GF-D8 (cell line): ENCODE measurements at places on chromosomes 16 and 17.

DNA sequence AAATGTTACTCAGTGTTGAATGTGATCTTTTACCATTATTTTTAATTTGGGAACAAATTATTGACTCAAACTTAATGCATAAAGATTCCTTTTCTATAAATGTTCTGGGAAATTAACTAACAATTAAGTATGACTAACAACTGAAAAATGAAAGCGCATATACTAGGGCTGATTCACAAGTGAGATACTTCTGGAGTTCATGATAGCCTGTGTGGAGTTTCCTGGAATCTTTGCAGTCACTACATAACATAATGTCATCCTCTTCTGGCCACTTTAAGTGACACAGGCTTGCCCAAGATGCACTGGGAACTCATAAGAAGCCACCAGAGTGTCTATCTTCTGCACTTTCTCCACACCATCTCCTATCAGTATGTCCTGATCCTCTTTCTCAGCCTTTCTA lies 450.3 kb upstream of the CDH11 start:
- no peak for DNase-seq

DNA sequence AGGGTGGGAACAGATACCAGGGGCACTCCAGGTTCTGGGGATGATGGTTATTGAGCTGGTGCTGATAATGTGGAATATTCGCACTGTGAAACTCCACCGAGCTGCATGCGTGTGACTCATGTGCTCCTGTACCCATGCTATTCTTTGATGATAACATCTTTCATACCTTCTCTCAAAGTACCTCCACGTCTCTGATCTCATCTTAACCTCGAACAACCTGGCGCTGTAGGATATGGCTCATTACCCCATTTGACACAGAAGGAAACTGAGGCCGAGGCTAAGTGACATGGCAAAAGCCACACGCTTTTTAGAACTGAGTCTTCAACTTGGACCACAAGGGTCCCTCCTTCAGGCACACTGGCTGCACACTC lies 30.2 kb upstream of the MRPS23 start:
- no peak for DNase-seq

DNA sequence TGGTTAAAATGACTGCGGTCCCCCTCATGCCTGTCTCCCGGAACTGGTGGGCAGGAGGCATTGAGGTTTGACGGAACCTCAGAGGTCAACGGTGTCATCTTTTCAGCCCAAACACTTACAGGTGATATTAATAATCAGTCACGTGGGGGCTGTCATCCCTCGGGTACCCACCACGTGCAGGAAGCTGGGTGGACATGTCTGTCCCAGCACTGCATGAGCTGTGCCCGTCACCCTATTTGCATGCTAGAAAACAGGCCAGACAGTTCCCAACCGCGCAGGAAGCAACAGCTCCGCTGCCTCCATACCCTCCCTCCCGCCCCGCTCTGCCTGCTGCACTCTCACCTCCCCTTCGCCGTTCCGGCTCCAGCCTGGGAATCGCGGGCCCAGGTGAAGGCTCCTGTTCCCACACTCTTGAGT lies 1.4 kb downstream of the SYNGR3 start:
- DNase-seq: peak; percentile 47

DNA sequence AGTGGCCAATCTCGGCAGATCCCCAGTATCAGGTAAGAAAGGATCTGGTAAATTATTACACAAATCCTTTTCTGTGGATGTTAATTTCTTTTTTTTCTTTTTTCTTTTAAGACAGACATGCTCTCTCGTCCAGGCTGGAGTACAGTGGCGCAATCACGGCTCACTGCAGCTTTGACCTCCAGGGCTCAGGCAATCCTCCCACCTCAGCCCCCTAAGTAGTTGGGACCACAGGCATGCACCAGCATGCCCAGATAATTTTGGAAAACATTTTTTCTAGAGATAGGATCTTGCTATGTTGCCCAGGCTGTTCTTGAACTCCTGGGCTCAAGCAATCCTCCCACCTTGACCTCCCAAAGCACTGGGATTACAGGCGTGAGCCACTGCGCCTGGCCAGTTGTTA lies 54.0 kb downstream of the GAS7 start:
- DNase-seq: no peak
